ENCODE measurements at places on chromosomes 5 and 9.

GRCh38 chr5:72307573-72307967, 12.5 kb downstream of the MRPS27 start:
- DNase-seq: no peak

- no peak for DNase-seq
These were observed 23.2 kb downstream of the HK3 start for GRCh38 chr5:176875783-176876505.

- no peak for DNase-seq
These were observed 33.6 kb upstream of the COL5A1 start for GRCh38 chr9:134607971-134608370.

DNA sequence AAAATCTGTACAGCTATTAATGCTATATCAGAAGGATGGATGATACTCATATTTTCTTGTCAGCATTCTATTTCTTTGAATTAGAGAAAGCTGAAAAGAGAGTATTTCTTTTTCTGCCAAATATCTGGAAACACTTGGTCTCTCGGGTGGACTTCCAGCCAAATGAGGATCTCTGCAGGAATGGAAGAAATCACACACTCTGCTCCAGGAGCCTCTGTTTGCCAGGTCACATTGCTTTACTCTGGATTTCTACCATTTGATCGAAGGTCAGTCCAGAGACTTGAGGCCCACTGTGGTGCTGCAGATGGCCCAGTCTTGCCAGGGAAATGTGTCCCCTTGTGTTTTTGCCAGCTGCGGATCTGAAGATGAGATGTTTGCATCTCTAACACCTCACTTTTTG, 154.1 kb downstream of the PCSK1 start:
- DNase-seq: no peak

- DNase-seq: no peak
These were observed 3.5 kb upstream of the PDE4D start for GRCh38 chr5:59897075-59897474.

DNA sequence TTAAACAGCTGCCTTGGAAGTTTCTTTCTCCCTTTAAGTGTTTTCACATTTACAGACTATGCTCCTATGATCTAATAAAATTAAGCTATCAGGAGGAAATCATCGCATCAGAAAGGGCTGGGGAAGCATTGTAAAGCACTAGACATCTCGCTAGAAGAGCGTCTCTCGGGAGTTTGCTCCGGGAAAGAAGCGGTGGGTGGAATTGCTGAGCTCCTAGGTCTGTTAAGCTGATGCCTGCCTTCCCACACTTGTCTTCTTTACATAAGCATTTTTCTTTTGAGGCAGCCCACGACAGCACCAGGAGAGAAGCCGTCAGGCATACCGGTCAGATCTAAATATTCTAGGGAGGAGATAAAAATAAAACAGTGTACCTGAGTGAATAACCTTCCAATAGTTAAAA, 541.7 kb upstream of the TUSC1 start:
- no peak for DNase-seq

DNA sequence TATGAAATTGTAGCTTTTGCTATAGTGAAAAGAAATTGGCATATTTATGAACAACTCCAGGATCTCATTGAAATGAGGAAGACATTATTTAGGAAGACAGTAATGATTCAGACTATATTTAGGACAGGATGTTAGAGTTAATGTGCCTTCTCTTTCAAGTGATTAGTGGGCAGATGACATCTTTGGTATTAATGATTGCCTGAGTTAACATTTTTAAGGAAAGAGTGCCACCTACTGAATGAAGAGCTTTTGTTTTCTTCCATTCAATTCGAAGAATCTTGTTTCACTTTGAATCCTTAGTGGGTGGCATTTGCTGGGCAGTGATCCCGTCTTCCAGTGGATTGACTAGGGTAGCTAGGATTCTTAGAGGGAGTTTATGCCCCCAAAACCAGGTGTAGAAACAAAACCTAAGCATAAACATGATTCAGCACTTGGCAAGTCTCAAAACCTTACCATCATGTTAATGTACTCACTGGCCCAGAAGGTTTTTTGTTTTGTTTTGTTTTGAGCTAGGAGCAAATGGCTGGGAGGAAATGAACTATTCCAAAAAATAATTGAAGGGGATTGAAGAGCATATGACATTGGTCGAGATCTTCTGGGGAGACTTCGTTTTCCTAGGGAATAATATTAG, 23.2 kb downstream of the MAP3K1 start:
- no peak for DNase-seq

- DNase-seq: no peak
These were observed 181.4 kb upstream of the TBCA start for GRCh38 chr5:77957516-77957915.

- no peak for DNase-seq
These were observed 85.5 kb downstream of the DTWD2 start for GRCh38 chr5:118902656-118903438.

- DNase-seq: no peak
These were observed 572.6 kb upstream of the CLINT1 start for GRCh38 chr5:158431369-158432029.

DNA sequence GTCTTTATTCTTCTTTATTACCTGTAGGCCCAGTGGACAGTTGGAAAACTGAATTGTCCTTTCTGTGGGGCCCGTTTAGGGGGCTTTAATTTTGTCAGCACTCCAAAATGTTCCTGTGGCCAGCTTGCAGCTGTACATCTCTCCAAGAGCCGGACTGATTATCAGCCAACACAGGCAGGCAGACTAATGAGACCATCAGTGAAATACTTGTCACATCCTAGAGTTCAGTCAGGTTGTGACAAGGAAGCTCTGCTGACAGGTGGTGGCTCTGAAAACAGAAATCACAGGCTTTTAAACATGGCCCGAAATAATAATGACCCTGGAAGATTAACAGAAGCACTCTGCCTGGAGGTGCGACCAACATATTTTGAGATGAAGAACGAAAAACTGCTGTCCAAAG, 47.9 kb downstream of the RNF180 start:
- DNase-seq: no peak

- DNase-seq: no peak
These were observed 6.2 kb downstream of the ZER1 start for GRCh38 chr9:128765499-128765898.

DNA sequence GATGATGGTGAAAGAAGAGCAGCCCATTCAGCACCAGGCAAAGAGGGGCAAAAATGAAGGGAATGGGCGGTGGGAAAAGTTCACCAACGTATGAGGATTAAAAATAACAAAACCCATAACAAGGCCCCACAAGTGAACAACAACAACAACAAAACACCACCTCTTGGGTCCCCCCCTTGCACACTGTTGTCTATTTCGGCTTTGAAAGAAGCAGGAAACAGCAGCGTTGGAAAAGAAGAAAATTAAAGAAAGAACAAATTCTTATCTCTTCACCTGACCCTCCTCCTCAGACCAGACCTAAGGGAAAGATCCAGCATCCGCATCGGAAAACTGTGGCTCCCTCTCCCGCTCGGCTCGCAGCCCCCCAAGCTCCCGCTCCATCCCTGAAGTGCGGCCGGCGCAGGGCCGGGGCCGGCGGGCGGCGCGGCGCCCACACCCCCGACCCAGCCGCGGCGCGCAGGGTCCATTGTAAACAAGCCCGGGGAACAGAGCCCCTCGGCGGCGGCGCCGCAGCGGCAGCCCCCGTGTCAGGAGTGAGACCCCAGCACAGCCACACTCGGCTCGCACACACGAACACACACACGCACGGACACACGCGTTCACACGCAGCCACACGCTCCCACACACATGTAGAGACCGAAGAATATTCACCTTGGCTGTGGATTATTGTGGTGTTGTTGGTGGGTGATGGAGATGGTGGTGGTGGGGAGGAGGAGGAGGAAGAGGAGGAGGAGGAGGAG, 535 bp downstream of the RFX3 start:
- DNase-seq: no peak
